ENCODE measurements at places on chromosomes 11 and 22.

- peak; percentile 53 for DNase-seq
These were observed 91.5 kb downstream of the MORC2 start for GRCh38 chr22:30876915-30877553.

- peak; percentile 33 for DNase-seq
These were observed 424.9 kb upstream of the CCDC90B start for GRCh38 chr11:83711106-83711527.

DNA sequence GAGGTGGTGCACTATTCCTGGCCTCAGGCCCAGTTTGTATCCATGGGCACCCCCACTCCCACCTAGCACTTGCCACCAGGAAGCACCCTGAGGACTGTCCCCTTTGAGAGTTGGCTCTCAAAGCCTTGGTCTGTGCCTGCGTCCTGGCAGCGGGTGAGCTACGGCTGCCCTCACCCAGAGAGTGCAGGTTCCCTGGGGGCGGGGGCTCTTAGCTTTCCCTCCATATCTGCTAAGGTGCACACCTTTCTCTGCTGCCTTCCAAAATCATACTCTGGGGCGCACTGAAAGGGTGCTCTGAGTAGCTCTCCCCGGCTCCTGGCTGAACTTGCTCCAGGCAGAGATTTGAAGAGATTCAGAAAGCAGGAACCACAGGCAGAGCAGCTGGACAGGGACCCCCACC, 7.1 kb downstream of the KCNQ1 start:
- DNase-seq: no peak

GRCh38 chr11:113376156-113376555, 11.4 kb upstream of the ANKK1 start:
- DNase-seq: peak; percentile 15

DNA sequence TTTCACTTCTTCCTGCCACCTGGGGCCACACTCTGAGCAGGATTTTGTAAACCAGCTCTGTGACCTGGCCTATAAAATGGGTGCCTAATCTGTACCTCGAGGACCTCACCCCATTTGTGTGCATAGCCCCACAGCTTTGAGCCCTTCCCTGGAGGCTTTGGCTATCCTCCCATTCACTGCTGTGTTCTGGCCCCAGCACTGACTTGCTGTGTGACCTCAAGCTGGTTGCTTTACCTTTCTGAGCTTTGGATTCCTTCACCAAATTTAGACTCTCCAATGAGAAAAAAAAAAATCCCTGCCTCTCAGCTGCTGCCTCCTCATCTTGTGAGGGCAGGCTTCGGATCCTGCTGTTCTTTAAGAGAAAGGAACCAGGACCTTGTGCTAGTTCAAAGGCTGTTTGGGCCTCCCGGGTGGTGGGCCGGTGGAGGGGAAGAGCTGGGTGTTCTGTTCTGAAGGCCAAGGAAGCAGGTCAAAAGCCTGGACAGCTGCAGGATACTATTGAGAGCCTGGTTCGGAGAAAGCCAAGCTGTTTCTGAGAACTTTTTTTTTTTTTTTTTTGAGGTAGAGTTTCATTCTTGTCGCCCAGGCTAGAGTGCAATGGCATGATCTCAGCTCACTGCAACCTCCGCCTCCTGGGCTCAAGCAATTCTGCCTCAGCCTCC, 1.1 kb upstream of the PYGM start:
- no peak for DNase-seq

DNA sequence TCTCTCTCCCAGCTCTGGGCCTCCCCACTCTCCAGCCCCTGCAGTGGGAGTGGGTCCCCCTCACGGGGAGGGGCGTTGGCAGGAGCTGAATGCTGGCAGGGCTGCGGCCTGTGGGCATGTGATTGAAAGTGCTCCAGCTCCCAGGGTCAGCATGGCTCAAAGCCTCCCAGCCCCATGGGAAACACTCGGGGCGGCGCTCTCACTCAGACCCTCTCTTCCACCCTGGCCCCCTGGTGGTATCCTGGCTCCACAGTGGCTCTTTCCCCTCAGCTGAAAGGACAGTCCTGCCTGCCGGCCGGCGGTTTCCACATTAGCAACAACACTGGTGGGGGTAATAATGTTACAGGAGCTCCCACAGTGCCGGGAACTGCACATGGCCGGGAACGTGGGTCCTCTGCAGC, 35.5 kb downstream of the POLR3H start:
- no peak for DNase-seq

DNA sequence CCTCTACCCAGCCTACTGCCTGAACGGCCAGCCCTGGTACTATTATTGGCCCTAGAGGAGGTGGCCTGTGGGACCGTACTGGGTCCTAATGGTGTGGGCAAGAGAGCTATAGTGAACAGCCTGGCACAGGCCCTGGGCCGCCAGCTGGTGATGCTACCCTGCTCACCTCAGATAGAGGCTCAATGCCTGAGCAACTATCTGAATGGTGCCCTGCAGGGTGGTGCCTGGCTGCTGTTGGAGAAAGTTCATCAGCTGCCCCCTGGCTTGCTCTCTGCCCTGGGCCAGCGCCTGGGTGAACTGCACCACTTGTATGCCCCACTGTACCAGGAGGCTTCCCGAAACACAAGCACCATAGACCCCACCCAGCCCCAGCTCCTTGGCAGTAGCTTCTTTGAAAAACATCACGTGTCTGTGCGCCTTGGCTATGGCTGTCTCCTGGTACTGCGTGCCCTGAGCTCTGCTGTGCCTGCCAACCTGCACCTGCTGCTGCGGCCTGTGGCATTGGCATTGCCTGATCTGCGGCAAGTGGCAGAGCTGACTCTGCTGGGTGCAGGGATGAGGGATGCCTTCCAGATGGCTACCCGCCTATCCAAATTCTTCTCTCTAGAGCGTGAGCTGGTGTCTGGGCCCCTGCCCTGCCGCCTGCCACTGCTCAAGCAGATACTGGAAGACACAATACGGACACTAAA, 49.0 kb downstream of the DNHD1 start:
- DNase-seq: no peak

- no peak for DNase-seq
These were observed 109.6 kb downstream of the TRIM29 start for GRCh38 chr11:120028181-120028896.

- no peak for DNase-seq
These were observed 13.5 kb downstream of the SMC1B start for GRCh38 chr22:45399712-45400445.

GRCh38 chr22:41447435-41448188, 1.0 kb upstream of the TOB2 start:
- peak; percentile 61 for DNase-seq

Measured in fibroblast of mammary gland (primary cell).